IPS DF 19.7 (cell line): ENCODE measurements at places on chromosomes 16 and 17.

- no peak for DNase-seq
Measured at GRCh38 chr16:1036166-1036565, 36.4 kb upstream of the SSTR5 start.

GRCh38 chr16:15443753-15444152, 9.4 kb downstream of the BMERB1 start:
- no peak for DNase-seq

- no peak for DNase-seq
Measured at GRCh38 chr17:66695098-66695497, 139.8 kb upstream of the CACNG5 start.

DNA sequence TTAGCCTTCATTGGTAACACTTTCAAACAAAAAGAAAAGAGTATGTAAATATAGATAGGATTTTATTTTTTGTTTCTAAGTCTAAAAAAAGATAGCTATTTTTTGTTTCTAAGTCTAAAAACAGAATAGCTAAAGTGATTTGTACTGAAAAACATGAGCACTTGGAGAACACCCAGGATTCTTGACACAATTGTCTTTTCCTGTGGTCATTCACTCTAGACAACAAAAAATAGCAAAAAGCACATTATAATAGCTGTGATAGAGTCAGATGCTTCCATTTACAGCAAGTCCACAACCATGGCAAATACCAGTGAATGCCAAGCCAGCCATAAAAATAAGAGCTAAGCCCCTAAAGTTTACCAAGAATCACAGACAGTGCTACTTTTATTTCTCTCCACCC, 36.7 kb downstream of the SKAP1 start:
- DNase-seq: no peak

- DNase-seq: no peak
Measured at GRCh38 chr17:977166-977565, 2.4 kb downstream of the NXN start.

GRCh38 chr16:88743693-88744576, 37.6 kb downstream of the CTU2 start:
- DNase-seq: no peak

- no peak for DNase-seq
Measured at GRCh38 chr17:47928415-47928814, 13.0 kb upstream of the PNPO start.

- DNase-seq: no peak
Measured at GRCh38 chr17:80870401-80870800, 121.2 kb upstream of the CHMP6 start.

GRCh38 chr16:15691046-15691445, 41.0 kb downstream of the NDE1 start:
- no peak for DNase-seq

GRCh38 chr16:50301626-50302471, 35.5 kb downstream of the ADCY7 start:
- DNase-seq: no peak

DNA sequence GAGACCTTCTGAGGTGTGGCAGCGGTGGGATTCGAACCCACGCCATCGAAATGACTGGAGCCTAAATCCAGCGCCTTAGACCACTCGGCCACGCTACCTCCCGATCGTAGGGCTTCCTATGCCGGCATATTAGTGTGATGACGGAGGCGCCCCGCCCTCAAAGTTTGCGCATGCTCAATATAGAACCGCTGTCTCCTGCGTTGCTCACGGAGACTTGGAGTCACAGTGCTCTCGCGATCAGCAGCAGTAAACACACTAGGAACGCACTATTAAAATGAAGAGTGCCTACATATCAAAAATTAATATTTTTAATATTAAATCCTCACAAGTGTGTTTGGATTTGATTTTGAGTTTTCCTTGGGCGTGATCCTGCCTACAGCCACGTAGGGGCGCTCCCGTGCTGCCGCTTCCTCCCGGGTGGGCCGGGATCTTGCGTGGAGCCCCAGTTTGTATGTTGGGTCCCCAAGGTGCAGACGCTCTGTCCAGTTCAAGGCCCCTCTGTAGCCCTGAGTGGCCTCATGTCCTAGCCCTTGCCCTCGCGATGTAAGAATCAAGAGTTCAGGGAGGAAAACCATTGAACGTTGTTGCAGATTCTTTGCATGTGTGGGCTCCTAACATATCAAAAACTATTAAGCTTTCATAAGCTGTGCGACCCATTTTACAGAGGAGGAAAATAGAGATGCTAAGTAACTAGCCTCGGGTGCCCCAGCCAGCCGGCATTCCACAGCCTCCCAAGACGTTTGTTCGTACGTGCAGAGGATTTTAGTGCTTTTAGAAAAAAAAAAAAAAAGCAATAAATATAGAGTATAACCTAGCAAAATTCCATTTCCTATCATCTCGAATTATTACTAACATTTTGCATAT, 10.2 kb upstream of the EEF2K start:
- no peak for DNase-seq

- no peak for DNase-seq
Measured at GRCh38 chr17:2202302-2202995, 101.1 kb downstream of the SMG6 start.

DNA sequence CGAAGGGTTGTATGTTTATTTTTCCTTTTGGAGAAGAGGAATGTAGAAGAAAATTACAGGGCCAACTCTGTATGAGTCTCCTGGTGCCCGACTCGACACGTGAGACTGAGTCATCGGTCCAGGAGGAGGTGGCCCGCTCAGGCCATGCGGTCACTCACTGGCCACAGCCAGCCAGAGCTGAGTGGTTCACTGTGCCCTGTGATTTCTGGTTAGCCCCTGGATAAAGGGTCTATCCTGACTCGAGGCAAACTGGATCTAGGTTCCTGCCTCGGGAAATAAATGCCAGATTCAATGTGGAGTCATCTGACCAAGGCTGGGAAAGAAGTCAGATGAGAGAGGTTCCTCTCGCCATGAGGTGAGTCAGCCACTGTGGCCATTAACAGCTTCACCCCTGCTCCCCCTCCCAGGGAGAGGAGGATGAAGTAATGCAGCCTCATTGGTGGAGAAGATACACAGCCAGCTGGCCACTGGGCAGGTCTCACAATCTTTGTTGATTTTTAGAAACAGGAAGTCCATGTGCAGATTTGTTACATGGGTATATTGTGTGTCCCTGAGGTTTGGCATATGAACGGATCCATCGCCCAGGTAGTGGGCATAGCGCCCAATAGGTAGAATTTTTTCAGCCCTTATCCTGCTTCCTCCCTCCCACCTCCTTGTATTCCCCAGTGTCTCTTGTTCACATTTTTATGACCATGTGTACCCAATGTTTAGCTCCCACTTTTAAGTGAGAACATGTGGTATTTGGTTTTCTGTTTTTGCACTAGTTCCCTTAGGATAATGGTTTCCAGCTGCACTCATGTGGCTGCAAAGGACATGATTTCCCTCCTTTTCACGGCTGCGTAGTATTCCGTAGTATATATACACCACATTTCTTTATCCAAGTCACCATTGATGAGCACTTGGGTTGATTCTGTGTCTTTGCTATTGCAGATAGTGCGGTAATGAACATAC, 21.7 kb upstream of the USP36 start:
- DNase-seq: no peak

DNA sequence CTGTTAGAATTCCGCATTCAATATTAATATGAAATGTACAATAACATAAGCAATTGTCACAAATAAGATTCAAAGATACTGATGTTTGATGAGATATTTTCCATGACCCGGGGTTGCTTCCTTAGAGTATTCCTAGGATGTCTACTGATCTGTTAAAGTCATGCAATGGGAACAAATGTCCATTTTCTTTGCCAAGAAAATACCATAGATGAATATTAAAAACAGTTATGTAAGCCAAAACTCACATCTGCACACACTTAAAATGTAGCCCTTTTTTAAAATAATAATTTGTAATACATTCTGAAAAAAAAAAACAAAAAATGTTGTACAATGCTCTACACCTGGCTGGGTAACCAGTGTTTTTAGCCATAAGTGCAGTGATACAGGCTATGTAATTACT, 259.4 kb upstream of the AXIN2 start:
- DNase-seq: no peak

GRCh38 chr17:40253565-40253964, 34.1 kb upstream of the CDC6 start:
- DNase-seq: no peak

GRCh38 chr16:11635113-11635652, 33.1 kb upstream of the SNN start:
- DNase-seq: no peak

DNA sequence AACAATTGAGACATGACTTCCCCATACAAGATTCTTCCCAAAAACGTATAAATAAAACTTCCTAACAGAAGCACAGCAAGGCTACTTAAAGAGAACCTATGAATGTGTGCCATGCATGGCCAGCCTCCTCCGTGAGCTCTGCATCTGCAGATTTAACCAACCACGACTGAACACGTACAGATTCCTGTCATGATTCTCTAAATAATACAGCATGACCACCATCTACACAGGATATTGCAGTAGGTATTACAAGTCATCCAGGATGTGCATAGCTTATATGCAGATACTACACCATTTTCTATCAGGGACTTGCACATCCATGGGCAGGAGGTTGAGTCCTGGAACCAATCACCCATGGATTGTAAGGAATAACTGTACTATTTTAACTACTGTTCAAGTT, 1.4 kb upstream of the QRICH2 start:
- DNase-seq: no peak

GRCh38 chr17:50817838-50818237, 17.5 kb upstream of the WFIKKN2 start:
- DNase-seq: no peak

DNA sequence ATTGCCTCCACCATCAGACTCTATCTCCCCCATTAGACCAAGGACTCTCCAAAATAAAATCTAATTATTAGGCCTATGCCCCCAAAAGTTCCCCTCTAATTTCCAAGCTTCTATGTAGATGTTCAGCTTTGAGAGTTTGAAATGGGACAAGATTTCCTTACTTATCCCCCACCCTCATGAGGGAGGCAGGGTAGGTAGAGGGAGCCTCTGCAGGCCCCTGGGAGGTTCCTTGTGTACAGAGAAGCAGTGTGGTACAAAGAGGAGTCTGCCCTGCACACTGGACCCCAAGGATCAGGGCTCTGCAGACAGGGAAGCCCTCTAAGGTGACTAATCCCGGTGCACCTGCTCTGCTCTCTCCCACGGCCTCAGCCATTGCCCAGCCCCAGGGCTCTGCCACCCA, 2.5 kb downstream of the KRT17 start:
- no peak for DNase-seq

- DNase-seq: no peak
Measured at GRCh38 chr17:11279776-11280344, 38.8 kb downstream of the SHISA6 start.

DNA sequence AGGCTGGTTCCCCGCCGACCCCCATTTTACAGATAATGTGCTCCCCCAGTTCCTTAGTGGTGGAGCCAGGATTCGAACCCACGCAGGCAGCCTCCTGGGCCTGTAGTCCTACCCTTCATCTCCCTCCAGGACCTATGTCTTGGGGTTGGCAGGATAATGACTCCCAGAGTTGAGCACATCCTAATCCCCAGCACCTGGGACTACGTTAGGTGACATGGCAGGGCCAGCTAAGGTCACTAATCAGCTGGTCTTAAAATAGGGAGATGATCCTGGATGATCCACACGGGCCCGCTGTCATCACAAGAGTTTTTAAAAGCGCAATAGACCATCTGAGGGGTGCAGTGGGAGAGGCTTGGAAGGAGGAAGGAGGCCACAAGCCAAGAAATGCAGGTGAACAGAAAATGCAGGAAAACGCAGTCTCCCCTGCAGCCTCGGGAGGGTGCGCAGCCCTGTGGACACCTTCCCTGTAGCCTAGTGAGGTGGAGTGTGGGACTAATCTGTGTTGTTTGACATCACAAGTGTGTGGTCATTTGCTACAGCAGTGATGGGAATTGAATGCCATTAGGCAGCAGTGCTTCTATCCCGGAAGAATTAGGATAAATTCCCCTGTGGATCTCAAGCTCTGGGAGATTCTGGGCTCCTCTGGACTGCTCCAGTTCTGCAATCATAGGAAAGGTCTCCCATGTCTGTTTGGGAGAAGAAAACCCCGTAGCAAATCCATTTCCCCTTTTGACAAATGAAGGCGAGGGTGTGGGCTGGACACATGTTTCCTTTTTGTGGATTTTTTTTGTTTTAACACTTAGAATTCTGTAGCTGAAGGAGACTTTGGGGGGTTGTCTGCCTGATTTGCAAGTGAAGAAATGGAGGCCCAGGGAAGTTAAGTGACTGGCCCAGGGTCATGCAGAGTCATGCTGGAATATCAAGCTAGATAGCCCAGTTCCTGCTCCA, 297.7 kb downstream of the SEC14L1 start:
- no peak for DNase-seq

GRCh38 chr17:8608001-8608400, 22.5 kb downstream of the MYH10 start:
- no peak for DNase-seq

DNA sequence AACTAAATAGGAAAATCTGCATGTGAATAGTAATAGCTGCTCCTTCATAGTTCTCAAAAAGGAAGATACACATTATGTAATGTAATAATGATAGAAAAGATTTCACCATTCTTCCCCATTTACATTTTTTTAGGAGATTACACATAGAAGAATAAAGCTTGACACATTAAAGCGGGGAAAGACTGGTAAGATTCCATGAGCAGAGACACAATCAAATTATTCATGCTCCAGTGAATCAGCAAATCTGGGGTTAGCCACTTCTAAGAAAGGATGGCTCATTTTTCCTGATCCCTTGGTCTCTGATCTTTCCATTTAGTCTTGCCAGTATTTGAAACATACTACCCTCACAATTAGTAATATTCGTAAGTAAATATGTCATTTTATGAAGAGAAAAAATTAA, 81.9 kb downstream of the CA4 start:
- DNase-seq: no peak

- DNase-seq: no peak
Measured at GRCh38 chr16:84354306-84354705, 14.0 kb upstream of the ATP2C2 start.

DNA sequence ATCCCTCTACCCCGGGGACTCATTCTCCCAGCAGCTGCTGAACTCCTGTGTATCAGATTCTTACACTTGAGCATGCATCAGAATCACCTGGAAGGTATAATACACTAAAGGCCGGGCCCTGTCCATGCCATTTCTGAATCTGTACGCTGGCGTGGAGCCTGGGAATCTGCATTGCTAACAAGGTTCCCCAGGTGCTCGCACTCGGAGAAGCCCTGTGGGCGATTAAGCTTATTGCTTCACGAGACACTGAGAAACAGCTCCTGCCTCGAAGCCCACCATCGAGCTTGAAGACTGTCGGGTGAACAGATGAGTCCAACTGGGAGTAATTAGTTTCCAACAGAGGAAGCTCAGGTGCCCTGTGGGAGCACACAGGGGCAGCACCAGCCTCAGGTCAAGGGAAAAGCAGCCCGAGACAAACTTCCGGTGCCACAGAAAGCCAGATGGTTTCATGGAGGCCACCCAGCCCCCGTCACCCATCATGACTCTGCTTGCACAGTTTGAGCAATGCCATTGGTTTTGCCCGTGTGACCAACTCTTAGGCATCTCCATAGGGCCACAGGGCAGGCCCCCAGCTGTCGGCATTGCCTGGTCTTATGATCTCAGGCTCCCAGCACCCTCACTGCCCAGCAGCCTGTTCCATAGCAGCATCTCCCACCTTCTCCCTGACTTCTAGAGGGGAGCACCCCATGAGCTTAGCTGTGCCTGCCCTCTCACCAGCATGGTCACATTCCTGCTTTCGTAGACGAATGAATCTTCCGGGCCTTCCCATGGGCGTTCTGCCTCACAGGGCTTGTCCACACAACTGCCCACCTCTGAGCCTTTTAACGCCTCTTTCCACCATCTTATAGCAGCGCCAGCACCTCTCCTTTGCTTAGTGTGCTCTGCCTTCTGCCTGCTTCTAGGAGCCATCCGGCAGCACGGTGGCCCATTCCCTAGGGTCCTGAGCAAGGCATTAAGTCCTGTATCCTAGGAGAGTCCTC, 10.9 kb downstream of the CTRB2 start:
- no peak for DNase-seq
